ENCODE measurements at places on chromosomes 16 and 17.

- DNase-seq, result no peak
These were observed 78.6 kb downstream of the MYH13 start for GRCh38 chr17:10294180-10294579.

DNA sequence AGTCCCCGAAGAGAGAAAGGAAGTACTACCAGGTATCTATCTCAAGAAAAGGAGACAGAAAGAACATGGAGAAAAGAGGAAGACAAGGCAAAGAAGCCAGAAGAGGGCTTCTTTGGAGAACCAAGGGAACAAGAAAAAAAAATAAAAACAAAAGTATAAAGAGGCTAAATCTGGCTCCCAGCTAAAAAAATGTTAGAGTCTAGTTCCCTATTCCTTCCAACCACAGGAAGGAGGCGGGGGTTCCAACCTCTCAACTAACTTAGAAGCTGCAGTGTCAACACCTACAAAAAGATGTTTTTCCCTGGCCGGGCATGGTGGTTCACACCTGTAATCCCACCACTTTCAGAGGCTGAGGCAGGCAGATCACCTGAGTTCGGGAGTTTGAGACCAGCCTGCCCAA lies 13.4 kb downstream of the UTP6 start:
- DNase-seq, result no peak

DNA sequence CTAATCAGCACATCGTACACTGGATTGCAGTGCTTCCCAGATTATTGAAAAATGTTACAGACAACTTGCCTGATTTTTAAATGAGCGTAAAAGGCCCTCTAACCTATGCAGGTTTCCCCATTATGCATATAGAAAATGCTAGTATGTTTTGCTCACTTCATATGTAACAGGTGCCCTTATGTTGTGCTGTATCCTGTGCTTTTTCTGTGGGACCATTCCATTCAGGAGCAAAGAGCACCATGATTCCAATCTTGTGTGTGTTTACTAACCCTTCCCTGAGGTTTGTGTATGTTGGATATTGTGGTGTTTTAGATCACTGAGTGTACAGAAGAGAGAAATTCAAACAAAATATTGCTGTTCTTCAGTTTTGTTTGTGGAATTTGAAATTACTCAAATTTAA lies 12.9 kb downstream of the PTRH2 start:
- DNase-seq, result no peak

DNA sequence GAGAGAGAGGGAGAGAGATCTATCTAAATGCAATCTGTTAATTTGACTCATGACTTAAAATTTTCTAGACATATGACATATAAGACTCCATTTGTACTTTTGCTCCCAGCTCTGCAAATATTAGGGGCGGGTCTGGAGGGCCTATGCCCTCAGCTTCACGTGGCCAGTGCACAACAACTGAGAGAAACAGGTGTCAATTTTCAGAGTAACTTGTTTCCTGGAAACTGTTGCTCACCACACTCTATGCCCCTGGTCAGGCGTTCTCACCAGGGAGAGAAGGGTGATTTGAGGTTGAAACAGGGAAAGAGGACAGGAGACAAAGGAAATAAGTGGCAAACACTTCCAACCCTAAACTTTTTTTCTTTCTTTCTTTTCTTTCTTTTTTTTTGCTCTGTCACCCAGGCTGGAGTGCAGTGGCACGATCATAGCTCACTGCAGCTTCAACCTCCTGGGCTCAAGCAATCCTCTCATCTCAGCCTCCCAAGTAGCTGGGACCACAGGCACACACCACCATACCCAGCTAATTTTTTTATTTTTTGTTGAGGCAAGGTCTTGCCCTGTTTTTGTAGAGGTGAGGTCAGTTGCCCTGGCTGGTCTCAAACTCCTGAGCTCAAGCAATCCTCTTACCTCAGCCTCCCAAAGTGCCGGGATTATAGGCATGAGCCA lies 270.0 kb downstream of the SLC39A11 start:
- DNase-seq, result no peak

GRCh38 chr17:266701-267667 lies 85.5 kb upstream of the DOC2B start:
- DNase-seq, result no peak

DNA sequence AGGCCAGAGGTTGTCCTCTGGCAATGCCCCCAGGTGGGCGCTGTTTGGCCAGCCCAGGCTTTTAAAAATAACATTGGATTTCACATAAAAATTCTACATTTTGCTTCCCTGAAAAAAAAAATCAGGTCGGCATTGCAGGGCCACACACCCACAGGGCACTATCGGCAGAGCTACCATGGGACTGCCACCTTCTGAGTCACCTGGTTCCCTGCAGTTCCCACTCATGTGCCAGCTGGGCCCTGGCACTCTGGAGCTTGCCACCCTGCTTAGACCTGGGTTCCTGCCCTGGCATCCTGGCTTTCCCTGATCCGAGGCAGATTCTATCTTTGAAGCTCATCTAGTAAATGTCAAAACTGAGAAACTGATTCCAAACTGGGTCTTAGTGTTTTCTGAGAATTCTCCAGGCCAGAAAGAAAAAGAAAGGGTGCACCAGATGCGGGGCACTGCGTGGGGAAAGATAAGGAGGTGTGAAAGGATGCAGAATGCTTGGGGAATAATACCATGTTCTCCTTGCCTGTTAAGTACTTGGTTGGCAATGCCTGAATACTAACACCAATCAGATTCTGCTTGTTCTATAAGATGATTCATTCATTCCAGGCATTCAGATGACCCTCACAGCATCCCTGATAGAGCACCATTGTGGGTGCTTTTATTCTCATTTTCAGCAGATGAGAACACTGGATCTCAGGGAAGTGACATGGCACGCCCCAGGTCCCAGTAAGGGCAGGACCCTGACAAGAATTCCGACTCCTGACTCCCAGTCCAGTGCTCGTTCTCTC lies 51.8 kb downstream of the RAI1 start:
- DNase-seq, result no peak

DNA sequence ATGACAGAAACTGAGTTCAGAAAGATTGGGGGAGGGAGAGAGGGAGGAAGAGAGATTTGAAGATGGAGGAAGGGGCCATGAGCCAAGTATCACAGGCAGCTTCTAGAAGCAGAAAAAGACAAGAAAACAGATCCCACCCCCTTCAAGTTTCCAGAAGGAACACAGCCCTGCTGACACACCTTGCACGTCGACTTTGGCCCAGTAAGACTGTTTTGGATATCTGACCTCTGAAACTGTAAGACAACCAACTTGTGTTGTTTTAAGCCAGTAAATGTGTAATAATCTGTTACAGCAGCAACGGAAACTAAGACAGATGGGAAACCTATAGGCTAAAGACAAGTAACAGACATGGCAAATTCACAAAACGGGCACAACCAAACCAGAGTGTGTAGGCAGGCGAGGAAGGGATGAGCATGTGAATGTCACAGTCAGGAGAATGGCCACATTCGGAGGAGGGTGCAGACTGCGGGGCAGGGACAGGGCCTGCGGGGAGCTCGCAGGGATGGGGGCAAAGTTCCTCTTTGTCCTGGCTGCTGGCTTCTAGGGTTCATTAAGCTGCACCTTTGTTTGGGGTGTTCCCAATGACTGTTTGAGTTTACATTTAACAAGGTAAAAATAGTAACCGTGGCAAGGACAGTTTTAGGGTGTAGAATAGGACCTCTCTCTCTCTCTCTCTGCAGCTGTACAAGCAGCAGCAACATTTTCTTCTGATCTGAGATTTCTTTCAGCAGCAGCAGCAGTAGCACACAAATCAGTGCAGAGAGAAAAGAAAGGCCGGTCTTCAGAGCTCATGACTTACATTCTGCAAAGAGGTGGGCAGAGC lies 18.3 kb upstream of the ATP2C2 start:
- DNase-seq, result no peak

- DNase-seq, result no peak
These were observed 331.4 kb upstream of the WSB1 start for GRCh38 chr17:26962255-26963162.

DNA sequence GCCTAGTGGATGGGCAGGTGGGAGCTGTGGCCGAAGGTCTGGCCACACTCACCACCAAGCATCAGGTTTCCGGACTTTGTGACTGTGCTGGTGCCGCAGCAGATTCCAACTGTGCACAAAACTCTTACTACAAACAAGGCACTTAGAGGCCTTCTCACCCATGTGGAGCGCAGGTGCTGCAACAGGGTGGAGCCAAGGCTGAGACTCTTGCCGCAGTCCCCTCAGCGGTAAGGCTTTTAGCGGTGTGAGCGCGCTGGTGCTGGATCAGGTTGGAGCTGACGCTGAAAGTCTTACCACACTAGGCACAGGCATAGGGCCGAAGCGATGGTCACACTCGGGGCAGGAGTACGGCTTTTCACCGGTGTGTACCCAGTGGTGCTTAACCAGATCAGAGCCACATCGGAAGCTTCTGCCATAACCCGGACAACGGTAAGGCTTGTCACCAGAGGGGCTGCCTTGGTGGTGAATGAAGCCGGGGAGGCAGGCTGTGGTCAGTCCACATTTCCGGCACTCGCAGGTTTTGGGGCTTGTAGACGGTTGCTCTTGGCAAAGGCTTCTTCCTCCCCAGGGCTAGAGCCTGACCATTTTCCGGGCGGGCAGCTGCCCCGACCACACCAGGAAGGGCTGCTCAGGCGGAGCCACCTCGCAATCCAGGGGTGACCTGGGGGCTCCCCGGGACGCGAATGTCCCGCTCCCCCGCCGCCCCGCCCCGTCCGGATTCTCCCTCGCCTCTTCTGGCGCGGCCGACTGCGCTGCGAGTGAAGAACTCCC lies 1.0 kb upstream of the ARMC5 start:
- DNase-seq, result peak; percentile 48

GRCh38 chr17:19880393-19880792 lies 12.7 kb upstream of the ULK2 start:
- DNase-seq, result no peak

- no peak for DNase-seq
These were observed 29.0 kb upstream of the HEATR6 start for GRCh38 chr17:60107526-60108257.

GRCh38 chr17:37019117-37019740 lies 70.5 kb downstream of the AATF start:
- no peak for DNase-seq

GRCh38 chr16:48291303-48291702 lies 44.0 kb upstream of the ABCC11 start:
- no peak for DNase-seq

DNA sequence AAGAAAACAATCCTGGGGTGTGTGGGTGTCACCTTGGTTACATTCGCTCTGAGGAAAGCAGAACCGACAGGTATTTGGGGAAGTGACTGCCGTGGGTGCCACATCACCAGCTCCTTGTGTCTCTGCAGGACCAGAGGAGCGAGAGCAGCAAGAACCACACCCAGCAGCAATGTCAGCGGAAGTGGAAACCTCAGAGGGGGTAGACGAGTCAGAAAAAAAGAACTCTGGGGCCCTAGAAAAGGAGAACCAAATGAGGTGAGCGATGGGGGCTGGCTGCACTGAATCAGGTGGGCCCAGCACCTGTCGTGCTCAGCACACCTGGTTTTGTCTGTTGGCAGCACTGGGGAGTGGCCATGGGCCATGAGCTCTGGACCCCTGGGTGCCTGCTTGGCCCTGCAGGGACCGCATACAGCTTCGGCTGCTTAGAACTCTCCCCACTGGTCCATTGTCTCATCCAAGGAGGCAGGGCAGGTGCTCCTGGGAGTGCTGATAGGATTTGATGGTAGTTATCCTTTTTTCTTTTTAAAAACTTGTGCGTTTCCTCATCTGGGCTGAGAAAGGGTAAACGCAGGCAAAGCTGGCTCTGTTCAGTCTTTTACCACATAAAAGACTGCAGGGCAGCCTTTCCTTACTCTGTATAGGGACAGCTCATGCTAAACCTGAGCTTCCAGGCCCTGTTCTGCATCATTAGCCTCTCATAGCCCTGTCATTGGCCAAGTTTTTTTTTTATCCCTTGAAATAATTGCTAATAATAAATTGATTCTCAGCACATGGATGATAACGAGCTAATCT lies 29.4 kb downstream of the HMOX2 start:
- DNase-seq, result peak; percentile 50

DNA sequence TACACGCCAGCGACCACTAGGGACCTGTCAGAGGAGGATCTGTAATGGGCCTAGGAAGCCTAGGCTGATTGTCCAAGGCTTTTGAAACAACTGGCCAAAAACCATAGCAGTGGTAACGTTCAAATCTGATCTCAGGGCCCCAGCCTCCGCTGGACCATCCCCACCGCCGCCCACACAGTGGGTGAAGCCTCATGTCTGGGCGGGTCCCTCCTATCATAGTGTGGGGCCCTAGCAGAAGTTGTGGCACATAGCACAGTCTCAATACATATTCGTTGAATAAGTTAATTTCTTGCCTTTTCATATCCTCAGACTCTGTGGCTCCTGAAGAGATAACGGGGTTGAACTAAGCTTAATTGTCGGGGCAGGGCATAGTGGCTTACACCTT lies 818 bp downstream of the DPH1 start:
- no peak for DNase-seq

- DNase-seq, result no peak
These were observed 58.7 kb downstream of the EFCAB5 start for GRCh38 chr17:30000001-30000754.

- DNase-seq, result peak; percentile 70
These were observed at the start of the genes ARSG and SLC16A6 for GRCh38 chr17:68290955-68291835. ARSG (plus strand) TSS chr17:68291495; CDS start chr17:68307494, 15,999 bp downstream. SLC16A6 (minus strand) TSS chr17:68291127; CDS start chr17:68278320, 12,807 bp downstream.

- DNase-seq, result no peak
These were observed 324.7 kb downstream of the FOXL1 start for GRCh38 chr16:86903068-86903467.

- DNase-seq, result no peak
These were observed 64.8 kb upstream of the MRC2 start for GRCh38 chr17:62562656-62563055.

- DNase-seq, result peak; percentile 51
These were observed 167.5 kb downstream of the UTP18 start for GRCh38 chr17:51427856-51428255.

GRCh38 chr17:16026895-16027294 lies 27.3 kb downstream of the TTC19 start:
- no peak for DNase-seq

- DNase-seq, result no peak
These were observed 45.6 kb upstream of the NKD1 start for GRCh38 chr16:50502616-50503011.

- DNase-seq, result peak; percentile 35
These were observed 19.6 kb upstream of the CCL1 start for GRCh38 chr17:34382621-34383124.

DNA sequence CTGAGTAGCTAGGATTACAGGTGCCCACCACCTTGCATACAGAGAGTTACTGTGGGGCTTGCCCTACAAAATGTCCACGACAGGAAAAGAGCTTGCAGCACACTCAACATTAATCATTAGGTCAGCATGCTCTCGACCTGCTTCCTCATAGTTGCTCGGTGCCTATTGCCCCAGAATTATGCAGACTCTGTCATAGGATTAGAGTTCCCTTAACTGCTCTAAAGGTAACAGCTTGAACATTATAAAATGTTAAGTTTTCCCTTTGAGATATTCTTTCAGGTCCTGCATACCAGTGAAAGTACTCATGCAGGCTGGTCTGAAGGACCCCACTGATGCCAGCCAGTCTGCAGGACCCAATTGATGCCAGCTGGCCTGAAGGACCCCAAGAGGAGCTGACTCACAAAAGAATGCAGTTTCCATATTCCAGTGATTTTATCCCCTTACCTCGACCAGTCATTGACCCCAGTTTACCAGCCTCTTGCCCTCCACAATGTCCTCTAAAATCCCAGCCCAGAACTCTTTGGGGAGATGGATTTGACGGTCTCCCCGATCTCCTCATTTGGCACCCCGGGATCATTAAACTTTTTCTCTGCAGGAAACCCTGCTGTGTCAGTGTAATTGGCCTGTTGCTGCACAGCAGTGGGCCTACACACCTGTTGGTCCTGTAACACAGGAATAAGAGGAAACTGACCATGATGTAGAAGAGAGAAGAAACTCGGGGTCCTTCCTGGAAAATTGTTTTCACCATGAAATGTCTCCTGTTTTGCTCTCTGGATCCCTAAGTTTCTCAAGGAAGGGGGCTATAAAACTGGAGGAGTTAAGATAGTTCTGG lies 10.6 kb downstream of the ICAM2 start:
- no peak for DNase-seq

Measured in stimulated activated CD4-positive, alpha-beta T cell treated with anti-CD3 and anti-CD28 coated beads, Interleukin-15, amount 100 ng/mL, for 48 hours (primary cell).